ENCODE measurements at places on chromosomes 13 and 19.

GRCh38 chr13:79373916-79374315 is 32.1 kb downstream of the RBM26 start:
- no peak for DNase-seq

DNA sequence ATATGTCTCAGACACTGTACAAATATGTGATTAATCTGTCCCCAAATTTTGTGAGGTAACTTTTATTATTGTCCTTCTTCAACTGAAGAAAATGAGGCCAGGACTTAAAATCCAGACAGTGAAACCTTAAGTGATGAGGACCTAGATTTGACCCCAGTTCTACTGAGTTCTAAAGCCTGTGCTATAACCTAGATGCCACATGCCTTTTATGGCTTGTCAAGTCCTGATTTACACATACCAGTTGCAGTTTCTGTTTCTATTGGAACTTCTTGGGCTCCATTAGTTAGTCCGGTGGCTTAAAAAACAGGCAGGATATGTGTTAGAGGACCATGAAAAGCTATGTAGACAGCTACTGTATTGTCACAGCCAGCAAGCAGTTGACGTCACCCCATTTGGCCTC is 436.5 kb upstream of the KLHL1 start:
- no peak for DNase-seq

DNA sequence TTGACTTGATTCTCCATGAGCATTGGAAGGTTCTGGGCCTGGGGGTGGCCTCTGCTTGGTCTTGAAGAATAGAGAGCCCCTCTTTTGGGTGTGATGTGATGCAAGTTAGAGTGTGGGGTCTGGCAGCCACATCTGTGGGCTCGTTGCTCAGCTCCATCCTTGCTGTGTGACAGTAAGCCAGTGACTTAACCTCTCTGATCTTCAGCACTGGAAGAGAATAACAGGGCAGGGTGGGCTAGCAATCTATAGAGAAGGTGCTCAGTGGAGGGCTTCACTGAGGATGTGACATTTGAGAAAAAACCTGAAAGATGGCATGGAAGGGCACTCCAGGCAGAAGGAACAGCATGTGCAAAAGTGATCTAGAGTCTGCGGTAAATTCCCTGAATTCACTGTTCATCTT is 28.2 kb downstream of the CELF5 start:
- DNase-seq = no peak

GRCh38 chr19:18518639-18519038 is 3.2 kb downstream of the ELL start:
- no peak for DNase-seq

DNA sequence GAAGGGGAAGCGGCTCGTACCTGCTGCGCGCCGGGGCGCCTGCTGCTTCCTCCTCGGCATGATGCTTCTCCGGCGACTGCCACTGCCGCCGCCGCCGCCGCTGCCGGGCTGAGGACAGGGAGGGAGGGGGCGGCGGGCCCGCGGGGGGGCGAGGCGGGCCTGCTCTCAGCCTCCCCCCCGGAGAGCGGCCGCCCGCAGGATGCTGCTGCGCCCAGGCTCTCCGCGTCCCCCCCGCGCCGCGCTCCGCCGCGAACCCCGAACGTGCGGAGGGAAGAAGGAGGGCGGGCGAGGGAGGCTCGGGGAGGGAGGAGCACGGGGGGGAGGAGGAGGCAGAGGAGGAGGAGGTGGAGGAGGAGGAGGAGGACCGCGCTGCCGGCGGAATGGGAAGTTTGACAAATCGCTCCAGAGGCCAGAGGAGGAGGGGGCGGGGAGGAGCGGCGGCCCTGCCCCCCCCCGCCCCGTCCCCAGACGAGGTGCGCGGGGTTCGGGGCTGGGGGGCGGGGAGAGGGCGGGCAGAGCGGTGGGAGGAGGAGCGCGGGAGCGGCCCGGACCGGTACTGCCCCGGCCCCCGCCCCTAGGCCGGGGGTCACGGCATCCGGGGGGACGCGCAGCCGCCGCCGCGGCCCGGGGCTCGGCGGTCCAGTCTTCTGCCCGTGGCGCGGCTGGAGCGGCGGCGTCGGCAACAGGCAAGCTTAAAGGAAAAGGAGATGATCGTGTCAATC is at the start of gene TSHZ3:
Gene TSHZ3, minus strand, starts transcription at position 277 of the 722 bp plus-strand sequence. Its CDS starts 217 bp downstream, at position 60.
- no peak for DNase-seq

DNA sequence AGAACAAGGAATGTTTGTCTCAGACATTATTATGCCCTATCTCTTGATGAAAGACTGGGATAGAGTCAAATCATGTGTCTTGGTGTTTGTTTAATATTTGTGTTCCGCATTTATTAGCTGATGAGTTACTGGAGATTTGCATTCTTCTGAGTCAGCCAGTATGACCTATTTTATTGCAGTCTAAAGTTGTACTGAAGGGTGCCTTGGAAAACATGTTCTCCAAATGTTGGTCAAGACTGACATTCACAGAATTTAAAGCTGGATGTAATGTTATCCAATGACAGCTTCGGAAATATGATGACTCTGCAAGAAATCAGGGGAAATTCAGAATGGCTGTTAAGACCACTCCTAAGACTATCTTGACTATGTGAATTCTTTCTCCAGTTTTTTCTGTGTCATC is 134.0 kb downstream of the KCNRG start:
- DNase-seq = no peak

GRCh38 chr13:51297556-51297955 is 41.9 kb upstream of the SERPINE3 start:
- DNase-seq = no peak

DNA sequence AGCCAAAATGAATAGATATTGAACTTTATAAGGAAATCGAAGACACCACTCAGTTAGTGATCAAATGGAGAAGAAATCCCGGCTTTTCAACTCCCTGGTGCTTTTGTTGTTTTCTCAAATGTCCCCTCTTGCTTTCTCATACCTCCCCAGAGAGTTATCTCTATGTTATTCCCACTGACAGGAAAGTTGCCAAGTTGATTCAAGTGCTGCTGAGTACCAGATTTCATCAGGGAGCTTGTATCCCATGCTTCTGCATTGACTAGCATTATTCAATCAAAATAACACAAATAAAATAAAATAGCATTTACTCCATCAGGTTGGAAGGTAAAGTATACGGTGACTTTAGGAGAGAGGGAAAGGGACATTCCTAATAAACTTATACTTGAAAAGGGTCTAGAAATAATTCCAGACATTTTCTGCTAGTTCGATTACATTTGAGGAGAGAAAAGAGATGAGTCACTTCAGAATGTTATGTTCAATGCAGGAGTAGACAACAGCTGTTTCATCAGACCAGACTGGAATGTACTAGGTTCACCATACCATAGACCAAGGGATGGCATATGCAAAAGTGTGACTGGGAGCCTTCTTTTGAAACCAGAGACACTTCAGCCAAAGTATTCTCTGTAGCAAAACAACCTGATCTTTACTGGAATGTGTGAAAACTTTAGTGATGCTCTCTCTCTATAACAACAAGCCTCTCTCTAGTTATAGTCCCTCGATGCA is 397.8 kb downstream of the FGF14 start:
- DNase-seq = no peak

DNA sequence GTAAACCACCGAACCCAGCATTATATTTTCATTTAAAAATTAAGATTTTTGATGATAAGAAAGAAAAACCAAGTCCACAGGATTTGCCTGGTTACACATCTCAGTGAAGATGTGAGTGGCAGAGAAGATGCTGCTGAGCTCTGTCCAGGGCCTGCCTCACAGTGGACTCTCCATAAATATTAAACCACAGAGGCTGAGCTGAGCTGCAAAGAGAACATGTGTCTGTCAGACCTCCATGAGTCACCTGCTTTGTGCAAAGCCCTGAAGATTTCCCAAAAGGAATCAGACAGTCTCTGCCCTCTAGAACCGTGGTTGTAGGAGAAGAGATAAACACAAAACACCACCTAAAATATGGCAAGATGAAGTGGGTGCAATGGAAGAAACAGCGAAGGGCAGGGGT is 127.2 kb upstream of the TSC22D1 start:
- DNase-seq = no peak

GRCh38 chr19:19224852-19225494 is 13.2 kb downstream of the NCAN start:
- DNase-seq = peak; percentile 49

- no peak for DNase-seq
Observed at GRCh38 chr19:50551715-50552187, 16.5 kb downstream of the LRRC4B start.

GRCh38 chr19:16084067-16084685 is 7.9 kb downstream of the TPM4 start:
- no peak for DNase-seq

DNA sequence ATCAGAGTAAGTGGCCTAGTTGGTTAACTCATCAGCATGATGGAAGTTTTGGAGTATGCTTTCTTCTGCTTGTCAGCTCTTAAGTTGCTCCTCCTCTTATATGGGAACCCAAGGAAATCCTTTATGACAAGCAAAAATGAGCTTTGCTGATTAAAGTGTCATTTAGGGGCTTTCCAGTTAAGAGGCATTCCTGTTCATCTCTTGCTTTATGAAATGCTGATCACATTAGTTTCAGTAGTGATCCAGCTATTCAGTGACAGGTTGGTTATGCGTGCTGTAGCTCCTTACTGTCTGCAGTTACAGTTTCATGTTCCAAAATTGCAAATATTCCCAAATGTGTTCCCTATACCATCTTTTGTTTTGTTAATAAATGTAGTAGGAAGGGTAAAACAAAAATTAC is 146.6 kb downstream of the CDK8 start:
- DNase-seq = no peak

DNA sequence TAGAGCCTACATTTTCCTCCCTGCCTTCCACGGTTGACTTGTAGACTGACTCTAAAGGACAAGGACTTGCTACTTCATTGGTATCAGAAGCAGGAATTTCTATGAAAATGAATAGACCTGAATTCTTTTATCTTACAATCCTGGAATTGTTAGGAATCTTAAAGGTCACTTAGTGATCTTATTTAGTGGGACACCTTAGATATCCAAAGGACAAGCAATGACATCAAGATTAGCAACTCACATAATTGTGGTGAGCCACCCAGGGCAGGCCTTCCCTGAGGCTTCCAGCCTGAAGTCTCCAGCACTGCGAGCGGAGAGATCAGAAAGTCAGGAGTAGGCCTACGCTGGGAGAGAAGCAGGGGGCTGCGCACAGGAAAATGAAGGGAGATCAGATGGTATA is 37.8 kb downstream of the KLF5 start:
- no peak for DNase-seq

DNA sequence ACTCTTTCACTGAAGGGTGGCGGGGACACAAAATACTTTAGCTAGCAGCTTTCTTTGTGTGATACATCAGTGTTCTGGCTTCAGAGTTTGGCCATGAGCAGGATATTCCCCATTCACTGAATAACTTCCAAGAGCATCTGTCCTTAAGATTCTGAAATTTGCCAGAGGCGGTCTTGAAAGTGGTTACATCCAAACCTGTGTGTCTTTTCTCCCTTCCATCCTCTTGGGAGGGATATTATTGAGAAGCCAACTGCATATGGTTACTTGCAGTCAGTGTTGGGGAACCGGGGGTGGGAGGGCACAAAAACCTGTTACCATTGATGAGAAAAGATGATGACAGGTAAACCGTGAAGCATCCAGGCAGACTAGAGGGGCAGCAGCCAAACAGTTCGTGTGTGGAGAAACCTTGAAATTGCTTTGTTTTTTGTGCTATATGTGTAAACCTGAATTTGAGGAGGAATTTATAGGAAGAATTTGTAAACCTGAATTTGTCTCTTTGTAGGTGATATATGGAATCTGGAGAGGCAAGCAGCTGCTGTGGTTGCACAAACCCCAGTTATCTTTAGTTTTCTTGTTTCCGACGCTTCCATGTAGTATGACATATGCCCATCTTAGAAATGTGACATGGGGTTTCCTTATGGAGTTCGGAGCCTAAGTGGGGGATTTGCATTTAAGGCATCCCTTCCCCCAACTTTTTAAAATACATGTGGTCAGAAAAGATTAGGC is 104.8 kb downstream of the WDFY2 start:
- DNase-seq = no peak
